Brain microvascular endothelial cell (primary cell): ENCODE measurements at places on chromosomes 16 and 17.

DNA sequence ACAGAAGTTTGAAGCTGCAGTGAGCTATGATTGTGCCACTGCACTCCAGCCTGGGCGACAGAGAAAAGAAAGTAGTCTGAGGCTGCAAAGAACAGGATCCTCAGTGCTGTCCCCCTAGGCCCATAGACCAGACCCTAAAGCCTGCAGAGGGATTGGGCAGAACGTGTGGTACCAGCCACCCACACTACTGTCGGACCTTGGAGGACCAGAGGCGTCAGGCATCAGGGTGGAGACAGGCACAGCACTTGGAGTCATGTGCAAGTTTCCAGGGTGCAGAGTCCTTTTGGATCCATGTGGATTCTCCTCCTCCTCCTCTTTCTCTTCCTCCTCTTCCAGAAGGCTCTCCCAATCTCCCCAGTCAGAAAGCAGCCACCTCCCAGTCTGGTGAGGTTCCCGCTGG, 2.2 kb downstream of the SDR42E2 start:
- DNase-seq: no peak

- DNase-seq: no peak
Observed at GRCh38 chr17:73013301-73013700, 79.2 kb downstream of the SLC39A11 start.

GRCh38 chr17:74524653-74525464, 6.4 kb downstream of the CD300LB start:
- DNase-seq: no peak

GRCh38 chr17:49959183-49959935, 9.6 kb upstream of the DLX4 start:
- no peak for DNase-seq

GRCh38 chr17:67517325-67517724, 140.2 kb downstream of the PITPNC1 start:
- DNase-seq: no peak

GRCh38 chr16:87382023-87382785, 1.4 kb downstream of the FBXO31 start:
- no peak for DNase-seq

DNA sequence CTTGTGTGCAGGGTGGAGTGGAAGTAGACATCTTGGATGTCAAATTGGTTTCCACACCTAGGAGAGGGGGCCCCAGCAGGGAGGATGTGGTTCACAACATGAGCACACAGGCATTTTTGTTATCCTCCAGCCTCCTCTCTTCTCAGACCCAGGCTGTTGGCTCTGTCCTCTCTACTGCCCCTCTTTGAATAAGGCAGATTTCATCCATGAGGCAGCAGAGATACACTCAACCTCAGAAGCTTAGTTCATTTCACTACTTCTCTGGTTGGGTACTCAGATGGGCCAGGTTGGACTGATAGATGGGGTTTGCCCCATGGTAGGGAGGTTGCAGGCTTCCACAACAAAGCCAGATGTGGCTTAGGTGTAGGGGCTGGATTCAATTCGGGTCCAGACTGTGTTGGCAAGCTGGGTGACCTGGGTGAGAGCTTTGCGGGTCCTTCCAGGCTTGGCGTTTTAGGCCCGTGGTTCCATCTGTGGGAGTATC, 22.2 kb upstream of the NFATC3 start:
- DNase-seq: no peak
